ENCODE measurements at places on chromosomes 1 and 21.

- DNase-seq = no peak
Observed at GRCh38 chr1:10727751-10728232, 68.7 kb downstream of the CASZ1 start.

DNA sequence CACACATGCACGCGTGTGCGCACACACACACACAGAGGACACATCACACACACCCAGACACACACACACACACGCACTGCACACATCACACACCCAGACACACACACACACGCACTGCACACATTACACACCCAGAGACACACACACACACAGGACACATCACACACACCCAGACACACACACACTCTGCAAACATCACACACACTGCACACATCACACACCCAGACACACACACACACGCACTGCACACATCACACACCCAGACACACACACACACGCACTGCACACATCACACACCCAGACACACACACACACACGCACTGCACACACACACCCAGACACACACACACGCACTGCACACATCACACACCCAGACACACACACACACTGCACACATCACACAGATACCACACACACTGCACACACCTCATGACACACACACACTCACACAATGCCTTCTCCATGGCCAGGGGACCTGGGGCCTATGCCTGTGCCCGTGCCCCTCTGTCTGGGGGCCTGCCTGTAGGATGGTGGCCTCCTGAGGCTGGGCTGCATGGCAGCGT is 24.4 kb downstream of the CRYAA start:
- no peak for DNase-seq

GRCh38 chr1:68361346-68361910 is 88.3 kb downstream of the RPE65 start:
- no peak for DNase-seq

- DNase-seq = no peak
Observed at GRCh38 chr21:45098867-45099266, 24.5 kb downstream of the ADARB1 start.

DNA sequence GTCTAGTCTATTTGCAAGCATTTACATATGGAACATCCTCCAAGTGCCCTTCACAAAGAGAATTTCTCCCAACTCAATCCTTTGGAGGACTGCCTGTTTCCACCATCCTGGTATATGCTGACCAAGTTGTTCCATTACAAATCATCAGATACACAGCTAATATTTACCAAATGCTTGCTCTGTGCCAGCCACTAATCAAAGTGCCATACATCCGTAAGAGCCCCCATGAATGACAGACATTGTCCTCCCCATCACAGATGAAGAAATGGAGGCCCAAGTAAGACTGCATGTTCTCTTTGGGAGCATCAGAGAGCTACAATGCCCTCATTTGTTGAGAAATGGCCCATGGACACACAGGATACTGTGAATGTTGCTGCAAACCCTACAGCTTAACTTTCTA is 130.0 kb upstream of the BACE2 start:
- no peak for DNase-seq

GRCh38 chr1:187696073-187696472 is 867.3 kb downstream of the PLA2G4A start:
- DNase-seq = no peak

DNA sequence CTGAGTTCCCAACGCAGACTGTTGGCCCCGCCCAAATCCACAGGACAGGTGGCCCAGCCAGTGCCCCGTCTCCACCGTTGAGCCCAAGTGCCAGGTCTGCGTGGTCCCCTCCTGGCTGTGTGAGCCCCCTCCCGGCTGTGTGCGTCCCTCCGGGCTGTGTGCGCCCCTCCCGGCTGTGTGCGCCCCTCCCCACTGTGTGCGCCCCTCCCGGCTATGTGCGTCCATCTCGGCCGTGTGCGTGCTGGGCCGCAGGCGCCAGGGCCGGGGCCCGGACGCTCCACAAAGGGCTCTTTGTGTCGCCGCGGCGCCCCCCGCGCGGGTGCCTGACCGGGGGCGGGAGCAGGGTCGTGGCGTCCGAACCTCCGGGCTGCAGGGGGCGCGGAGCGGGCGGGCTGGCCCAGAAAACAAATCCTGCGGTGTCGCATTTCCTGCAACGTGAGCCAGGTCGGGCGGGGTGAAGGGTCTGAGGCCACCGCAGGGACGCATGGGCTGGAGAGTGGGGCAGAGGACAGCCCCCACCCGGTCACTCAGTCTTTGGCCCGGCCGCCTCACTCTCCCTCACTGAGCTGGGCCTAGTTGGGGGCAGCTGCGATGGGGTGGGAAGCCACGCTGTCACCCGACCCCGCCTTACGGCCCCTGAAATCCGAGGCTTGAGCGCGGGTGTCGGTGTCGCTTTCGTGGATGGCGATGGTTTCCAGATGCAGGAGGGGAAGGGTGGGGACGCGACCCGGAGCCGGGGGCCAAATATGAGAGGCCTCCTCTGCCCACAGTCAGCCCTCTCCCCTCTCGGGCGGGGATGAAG is 18.8 kb downstream of the TNFRSF25 start:
- DNase-seq = no peak

GRCh38 chr1:201842472-201843027 is 13.6 kb downstream of the IPO9 start:
- DNase-seq = no peak

- no peak for DNase-seq
Observed at GRCh38 chr1:175504875-175505555, 238.4 kb downstream of the TNR start.

DNA sequence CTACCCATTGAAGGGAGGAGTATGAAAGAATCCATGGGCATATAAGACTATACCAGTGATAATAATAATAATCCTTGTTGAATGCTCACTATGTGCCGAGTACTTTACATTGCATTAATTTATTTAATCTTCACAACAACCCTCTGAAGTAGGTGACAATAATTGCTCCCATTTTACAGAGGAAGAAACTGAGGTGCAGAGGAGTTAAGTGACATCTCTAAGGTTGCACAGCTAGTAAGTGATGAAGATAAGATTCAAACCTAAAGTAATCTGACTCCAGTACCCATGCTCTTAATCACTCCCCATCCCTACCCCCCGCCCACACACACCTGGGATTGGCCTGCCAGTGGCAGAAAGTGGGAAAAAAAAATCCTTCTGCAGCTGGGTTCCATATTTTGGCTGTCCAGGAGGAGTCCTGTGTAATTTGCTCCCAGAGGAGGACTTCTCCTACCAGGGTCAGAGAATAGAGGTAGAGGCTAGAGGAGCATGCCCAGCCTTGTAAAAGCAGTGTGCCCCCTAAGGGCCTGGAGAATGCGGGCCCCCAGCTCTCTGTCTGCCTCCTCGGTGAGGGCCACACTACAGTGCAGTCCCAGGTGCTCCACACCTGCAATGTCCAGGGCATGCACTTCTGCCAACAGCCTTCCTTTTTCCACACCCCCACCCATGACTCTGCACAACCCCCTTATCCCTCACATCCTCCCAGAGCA is 57.8 kb downstream of the TMEM53 start:
- no peak for DNase-seq

GRCh38 chr21:22174746-22175145 is 1176.5 kb downstream of the NCAM2 start:
- no peak for DNase-seq

- DNase-seq = no peak
Observed at GRCh38 chr1:121558514-121558913, 373.7 kb downstream of the SRGAP2C start.

DNA sequence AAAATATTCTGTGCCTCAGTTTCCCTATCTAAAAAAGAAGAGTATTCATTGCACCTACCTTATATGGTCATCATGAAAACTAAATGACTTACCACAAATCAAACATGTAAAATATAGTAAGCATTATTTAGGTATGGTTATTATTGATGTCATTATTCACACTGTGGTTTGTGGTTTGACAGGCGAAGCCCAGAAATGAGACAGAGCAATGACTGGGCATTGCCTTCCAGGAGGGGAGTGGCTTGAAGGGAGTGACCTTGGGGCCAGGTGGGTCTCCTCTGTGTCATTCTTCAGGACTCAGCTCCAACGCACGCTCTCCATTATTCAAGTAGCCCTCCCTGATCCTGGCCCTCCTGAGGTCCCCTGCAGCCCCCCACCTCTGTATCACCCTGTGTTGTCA is 133.7 kb downstream of the DMRTA2 start:
- DNase-seq = no peak

DNA sequence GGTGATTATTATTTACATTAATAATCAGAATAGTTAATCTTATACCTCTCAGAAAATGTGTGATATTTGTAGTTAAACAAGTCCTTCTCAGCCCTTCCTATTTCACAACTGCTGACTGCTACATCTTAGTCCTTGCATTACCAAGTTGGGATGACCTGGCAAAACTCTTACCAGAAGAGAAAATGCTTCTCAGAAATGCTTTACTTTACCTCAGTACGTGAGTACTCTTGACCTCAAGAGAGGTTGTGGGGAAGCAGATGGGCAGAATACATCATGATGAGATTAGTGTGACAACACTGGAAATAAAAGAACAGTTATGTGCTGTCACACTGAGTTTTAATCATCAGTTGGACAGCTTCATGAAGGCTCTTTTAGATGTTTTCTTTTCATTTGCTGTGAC is 16.2 kb downstream of the CFAP126 start:
- no peak for DNase-seq

- no peak for DNase-seq
Observed at GRCh38 chr1:58928514-58928913, 144.7 kb upstream of the JUN start.

DNA sequence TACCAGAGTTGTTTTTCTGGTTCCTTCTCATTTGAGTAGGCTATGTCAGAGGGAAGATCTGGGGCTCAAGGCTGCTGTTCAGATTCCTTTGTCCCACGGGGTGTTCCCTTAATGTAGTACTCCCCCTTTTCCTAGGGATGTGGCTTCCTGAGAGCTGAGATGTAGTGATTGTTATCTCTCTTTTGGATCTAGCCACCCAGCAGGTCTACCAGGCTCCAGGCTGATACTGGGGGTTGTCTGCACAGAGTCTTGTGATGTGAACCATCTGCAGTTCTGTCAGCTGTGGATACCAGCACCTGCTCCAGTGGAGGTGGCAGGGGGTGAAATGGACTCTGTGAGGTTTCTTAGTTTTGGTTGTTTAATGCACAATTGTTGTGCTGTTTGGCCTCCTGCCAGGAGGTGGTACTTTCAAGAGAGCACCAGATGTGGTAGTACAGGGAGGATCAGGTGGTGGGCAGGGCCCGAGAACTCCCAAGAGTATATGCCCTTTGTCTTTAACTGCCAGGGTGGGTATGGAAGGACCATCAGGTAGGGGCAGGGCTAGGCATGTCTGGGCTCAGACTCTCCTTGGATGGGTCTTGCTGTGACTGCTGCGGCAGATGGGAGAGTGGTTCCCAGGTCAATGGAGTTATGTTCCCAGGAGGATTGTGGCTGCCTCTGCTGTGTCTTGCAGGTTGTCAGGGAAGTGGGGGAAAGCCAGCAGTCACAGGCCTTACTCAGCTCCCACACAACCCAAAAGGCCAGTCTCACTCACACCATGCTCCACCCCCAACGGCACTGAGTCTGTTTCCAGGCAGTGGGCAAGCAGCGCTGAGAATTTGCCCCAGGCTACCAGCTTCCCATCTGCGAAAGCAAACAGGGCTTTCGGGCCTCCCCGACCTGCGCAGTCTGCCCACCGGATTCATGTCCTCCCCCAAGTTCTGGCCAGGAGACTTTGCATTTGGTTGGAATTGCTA is 64.2 kb downstream of the SERINC2 start:
- DNase-seq = no peak

GRCh38 chr1:173864179-173864867 is 3.5 kb downstream of the GAS5 start:
- no peak for DNase-seq

- no peak for DNase-seq
Observed at GRCh38 chr1:12201352-12202189, 28.3 kb upstream of the VPS13D start.

DNA sequence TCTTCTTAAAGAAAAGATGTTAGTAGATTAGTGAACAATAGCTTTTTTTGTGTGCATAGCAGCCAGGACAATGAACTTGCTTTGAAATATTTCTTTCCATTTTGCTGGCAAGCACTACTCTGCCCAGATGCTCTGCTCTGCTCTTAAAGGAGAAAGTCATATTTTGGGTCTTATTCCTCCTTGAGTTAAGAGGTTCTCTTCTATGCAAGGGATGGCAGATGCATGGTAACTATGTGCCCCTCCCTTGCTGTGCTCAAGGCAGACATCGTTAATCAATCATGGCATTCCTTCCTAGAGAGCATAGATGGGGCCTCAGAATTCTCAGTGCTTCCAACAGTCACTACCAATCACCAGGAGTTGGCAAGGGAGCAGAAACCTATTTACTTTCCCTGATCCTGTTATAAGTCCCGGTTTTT is 27.6 kb downstream of the NIPAL3 start:
- DNase-seq = no peak

DNA sequence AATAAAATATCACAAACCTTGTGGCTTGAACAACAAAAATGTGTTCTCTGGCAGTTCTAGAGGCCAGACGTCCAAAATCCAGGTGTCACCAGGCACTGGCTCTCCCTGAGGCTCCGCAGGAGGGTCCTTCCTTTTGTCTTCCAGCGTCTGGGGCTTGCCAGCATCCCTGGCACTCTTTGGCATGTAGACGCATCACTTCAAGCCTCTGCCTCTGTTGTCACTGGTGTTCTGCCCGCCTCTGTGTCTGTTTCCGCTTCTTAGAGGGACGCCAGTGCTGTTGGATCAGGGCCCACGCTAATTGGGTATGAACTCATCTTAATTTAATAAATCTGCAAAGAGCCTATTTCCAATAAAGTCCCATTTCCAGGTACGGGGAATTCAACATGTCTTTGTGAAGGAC is 273.7 kb upstream of the C1orf174 start:
- DNase-seq = no peak

DNA sequence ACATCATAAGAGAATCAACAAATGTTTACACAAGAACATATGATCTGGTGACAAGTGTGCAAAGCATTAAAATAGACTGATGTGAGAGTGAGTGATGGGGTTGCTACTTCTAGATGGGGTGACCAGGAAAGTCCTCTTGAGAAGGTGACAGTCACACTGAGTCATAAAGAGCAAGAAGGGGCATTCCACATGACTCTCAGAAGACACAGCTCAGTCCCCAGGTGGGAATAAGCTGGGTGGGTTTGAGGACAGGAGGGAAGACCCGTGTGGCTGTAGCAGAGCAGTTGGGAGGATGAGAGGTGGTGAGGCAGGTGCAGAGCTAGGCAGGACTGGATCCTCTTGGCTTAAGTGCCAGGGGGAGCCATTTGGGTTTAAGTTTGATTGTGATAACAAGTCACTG is 53.1 kb downstream of the TNR start:
- no peak for DNase-seq
